ENCODE measurements at places on chromosomes 16 and 17. TPM values are rescaled to one million over a fixed set of nuclear protein-coding genes. Genes with fewer than 3 reads are reported as not detected.
A peak's percentile ranks its signal among the peaks of the same experiment; 100 is the strongest.

- no peak for DNase-seq
Measured at GRCh38 chr16:11196286-11196828, 59.6 kb downstream of the SOCS1 start.

DNA sequence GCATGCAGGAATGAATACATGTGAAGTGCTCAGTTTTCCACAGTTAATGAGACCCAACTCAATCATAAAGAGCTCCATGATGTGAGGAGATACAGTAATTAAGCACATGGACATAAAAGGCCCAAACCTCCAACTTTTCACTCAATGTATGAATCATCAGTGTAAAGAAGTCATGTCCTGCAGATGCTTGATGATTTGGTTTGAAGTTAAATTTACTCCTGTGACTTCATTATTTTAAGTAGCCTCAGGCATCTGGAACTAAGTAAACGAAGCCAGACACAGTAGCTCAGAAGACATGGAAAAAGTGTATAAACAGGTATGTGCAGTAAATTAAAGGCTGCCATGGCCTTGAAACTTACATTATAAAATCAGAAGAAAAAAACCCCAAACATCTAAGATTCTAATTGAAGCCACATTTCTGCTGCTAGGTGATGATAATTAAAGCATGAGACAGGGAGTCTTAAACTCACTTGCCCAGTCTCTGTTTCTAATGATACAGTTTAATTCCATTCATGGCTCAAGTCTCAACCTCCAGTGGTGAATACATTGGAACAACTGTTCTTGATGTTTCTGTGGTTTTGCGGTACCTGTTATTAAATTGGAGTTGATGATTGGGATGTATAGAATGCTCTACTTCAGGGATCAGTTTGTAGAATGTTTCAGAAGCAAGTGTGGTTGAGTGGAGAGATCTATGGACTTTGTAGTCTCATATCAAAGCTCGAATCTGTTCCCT is 28.9 kb upstream of the CCL2 start:
- DNase-seq, result no peak

- no peak for DNase-seq
Measured at GRCh38 chr16:47777220-47777619, 316.1 kb downstream of the PHKB start.

GRCh38 chr16:57341441-57342303 is 16.9 kb upstream of the CCL22 start:
- peak; percentile 50 for DNase-seq

- no peak for DNase-seq
Measured at GRCh38 chr17:71455219-71455618, 665.6 kb upstream of the SOX9 start.

DNA sequence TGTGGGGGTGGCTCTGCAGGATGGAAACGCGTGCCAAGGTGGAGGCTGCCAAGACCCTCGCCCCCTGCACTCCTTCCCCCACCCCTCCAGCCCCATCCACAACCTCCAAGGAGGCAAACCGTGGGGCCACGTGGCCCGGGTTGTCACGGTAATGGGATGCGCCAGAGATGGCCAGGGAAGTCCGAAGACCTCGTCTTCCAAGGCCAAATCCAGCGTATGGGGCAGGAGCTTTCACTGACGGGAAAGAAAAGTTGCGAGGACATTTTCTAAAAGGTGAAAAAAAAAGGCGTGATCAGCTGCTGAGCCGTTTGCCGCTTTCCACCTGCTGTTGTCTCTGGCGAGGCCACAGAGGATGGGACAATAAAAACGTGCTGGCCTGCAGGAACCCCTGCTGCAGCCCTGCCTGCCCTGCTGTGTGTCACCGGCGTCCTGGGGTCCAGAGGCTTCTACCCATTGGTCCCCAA is 28.3 kb upstream of the GSE1 start:
- no peak for DNase-seq

DNA sequence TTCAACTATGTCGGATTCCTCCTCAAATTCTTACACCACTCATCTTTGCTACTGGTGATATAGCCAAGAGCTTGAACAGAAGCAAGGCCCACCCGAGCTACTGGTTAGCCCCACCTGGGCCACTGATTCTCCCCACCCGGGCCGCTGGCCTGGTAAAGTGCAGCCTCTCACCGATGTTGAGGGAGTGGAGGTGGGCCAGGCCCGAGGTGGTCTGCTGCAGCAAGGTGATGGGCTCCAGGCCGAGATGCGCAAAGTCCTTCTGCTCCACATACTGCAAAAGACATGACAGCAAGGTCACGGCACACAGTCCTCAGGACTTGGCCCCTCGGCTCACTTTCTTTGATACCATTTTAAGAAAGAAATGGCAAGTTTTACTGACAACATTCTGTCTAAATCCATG is 32.7 kb upstream of the ICAM2 start:
- DNase-seq, result no peak

GRCh38 chr17:49738456-49739163 is 25.3 kb downstream of the FAM117A start:
- DNase-seq, result no peak

Gene B4GALNT2
- not detected for total RNA-seq

GRCh38 chr16:67953641-67954375 is 9.9 kb upstream of the LCAT start:
- no peak for DNase-seq

GRCh38 chr17:7110617-7111306 is 3.9 kb downstream of the ASGR2 start:
- no peak for DNase-seq

Data from SJCRH30 (cell line).